HFFc6 (cell line): ENCODE measurements at places on chromosomes 2 and 18. TPM values are rescaled to one million over a fixed set of nuclear protein-coding genes. Genes with fewer than 3 reads are reported as not detected.

GRCh38 chr18:50844554-50844953 lies 24.7 kb upstream of the MRO start:
- H3K27ac ChIP-seq: no peak overlapping the region
- DNase-seq: no peak
- H3K4me3 ChIP-seq: no peak overlapping the region
- H3K36me3 ChIP-seq: no peaks in the 10 kb centered on the region
- H3K4me1 ChIP-seq: peaks cover 18% of the 10 kb centered on the region

DNA sequence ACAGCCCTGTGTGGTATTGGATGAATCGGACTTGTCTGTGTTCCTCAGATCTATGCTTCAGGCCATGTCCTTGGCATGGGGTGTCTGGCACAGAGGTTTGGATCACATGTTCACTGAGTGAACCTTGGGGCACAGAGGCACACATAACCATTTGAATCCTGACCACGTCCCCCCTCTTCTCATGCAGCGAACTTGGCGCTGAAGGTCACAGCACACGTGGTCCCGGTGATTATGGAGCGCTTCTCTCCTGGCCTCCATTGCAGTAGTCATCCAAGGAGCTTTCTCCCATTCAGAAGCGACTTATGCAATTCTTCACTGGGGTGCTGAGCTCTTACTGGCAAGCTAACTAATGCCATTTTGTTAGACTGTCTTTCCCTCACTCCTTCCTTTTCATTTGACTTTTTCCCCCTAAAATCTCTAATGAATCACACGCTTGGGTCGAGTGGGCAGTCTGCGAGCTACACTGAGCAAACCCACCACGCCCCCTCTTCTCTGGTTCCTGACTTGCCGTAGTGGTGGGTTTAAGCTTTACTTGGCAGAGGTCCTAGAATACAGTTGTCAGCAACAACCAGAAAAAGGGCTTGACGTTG lies 59.4 kb downstream of the KCNG2 start:
- H3K36me3 ChIP-seq: peaks cover 6% of the 10 kb centered on the region; the same call in 1 of the 2 replicates
- peaks cover 13% of the 10 kb centered on the region for H3K27me3 ChIP-seq
- peaks cover 6% of the 10 kb centered on the region; the same call in 1 of the 2 replicates for H3K4me1 ChIP-seq

DNA sequence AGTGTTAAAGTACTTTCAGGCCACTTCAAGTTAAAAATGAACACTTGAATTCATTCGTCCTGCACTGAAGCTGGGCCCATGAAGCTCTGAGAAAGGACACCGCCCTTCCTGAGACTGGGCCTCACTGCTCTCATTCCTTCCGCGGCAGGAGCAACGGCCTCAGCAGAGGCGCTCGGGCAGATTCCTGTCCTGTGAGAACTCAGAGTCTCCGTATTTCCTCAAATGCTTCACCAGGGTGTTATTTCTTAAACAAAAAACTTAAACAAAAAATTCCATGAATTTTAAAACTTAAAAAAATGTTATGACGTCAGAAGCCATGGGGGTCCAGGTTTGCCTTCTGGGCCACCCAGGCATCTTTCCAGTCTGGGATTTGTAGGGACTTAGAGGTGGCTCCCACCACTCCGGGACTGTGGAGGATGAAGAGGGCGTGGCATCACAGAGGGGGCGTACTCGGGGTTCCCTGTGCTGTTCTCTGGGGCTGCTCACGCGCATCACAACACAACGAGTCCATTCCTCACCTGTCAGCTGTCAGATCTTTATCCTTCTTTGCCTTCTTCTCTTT lies 115.9 kb upstream of the ASB18 start:
- H3K27ac ChIP-seq: no peak overlapping the region
- H3K27me3 ChIP-seq: no peaks in the 10 kb centered on the region; the same call in 1 of the 2 replicates
- no peak for DNase-seq

DNA sequence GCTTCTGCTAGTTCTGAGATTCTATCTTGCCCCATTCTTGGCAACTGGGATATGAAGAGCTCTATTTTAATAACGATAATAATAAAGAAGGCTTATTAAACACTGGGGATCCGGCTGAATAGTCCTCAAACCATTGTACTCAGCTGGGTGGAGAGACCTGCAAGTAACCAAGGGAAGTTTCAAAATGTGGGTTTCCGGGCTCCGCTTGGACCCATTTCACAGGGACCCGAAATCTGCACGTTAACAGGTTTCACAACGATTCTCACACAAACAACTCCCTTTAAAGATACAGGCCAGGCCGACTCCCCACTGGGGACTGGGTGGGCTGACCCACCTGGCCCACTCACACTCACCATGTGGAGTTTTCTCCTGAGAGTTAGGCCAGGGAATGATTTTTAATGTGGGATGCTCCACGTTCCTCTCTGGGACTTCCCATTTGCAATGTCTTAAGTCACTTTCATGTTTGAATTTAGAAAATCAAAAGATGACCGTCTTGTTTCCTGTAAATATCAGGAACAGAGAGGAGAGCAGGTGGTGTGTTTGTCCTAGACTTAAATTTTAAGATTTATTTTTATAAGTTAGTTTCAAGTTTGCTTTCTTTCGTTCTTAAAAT lies 96.3 kb downstream of the SH3RF3 start:
- no peaks in the 10 kb centered on the region for H3K36me3 ChIP-seq
- no peak for DNase-seq
- H3K27me3 ChIP-seq: peaks cover 20% of the 10 kb centered on the region
- no peak overlapping the region for H3K27ac ChIP-seq
- no peak overlapping the region for H3K4me3 ChIP-seq

CKAP2L gene
- 11.3 to 30.6 TPM (median 22.9 TPM) in 3 replicates for total RNA-seq

ARHGAP15 gene
- total RNA-seq: not detected in 3 replicates

GRCh38 chr2:176385219-176385759 lies 116.0 kb downstream of the MTX2 start:
- H3K4me3 ChIP-seq: no peak overlapping the region
- no peak overlapping the region for H3K27ac ChIP-seq
- peaks cover 12% of the 10 kb centered on the region for H3K4me1 ChIP-seq
- no peak for DNase-seq
- peaks cover 9% of the 10 kb centered on the region for H3K27me3 ChIP-seq

GRCh38 chr2:223779877-223780276 lies 57.5 kb downstream of the AP1S3 start:
- H3K27ac ChIP-seq: no peak overlapping the region
- no peaks in the 10 kb centered on the region for H3K27me3 ChIP-seq
- H3K36me3 ChIP-seq: no peaks in the 10 kb centered on the region
- no peak overlapping the region for H3K4me3 ChIP-seq
- no peaks in the 10 kb centered on the region for H3K4me1 ChIP-seq

DNA sequence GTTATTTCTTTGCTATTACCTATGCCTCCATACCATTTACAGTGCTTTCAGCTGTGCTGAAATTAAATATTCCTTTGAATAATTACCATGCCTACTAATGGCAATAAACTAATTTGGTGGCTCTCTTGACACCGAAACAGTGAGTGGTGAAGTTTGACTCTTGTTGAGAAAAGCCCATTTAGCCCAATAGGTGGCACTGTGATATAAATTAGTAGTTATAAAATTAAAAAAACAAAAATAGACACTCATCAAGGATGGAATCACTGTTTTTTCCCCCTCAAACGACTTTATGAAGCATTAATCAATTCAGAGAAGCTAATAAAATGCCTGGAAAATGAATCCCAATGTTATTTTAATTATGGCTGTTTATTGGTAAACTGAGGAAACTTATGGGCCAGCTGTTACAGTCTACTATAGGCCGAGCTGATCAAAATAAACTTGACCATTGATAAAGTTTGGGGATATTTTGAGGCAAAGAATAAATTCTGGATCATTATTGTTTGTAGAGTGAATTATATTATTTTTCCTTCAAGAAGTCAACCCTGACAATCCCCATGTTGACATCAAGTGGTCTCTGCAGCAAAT lies 339.6 kb downstream of the TRIB2 start:
- DNase-seq: no peak
- no peak overlapping the region for H3K4me3 ChIP-seq
- peaks cover 5% of the 10 kb centered on the region; the same call in 1 of the 2 replicates for H3K27me3 ChIP-seq
- H3K4me1 ChIP-seq: peaks cover 5% of the 10 kb centered on the region; the same call in 1 of the 2 replicates

TFPI gene
- total RNA-seq: 31.3 to 42.4 TPM (median 35.7 TPM) in 3 replicates

GRCh38 chr2:177161741-177162460 lies 50.7 kb upstream of the HNRNPA3 start:
- no peak overlapping the region for H3K4me3 ChIP-seq
- H3K27me3 ChIP-seq: no peaks in the 10 kb centered on the region
- H3K36me3 ChIP-seq: no peaks in the 10 kb centered on the region
- DNase-seq: peak; percentile 51
- no peak overlapping the region for H3K27ac ChIP-seq

DAW1 gene
- total RNA-seq: 0.17 TPM in 1 of 3 replicates, not detected in the others

ALPG gene
- total RNA-seq: not detected in 2 replicates

SLC8A1 gene
- total RNA-seq: 70.3 to 93.9 TPM (median 76.4 TPM) in 3 replicates

SERPINB7 gene
- 187 to 398 TPM (median 301 TPM) in 3 replicates for total RNA-seq

DNA sequence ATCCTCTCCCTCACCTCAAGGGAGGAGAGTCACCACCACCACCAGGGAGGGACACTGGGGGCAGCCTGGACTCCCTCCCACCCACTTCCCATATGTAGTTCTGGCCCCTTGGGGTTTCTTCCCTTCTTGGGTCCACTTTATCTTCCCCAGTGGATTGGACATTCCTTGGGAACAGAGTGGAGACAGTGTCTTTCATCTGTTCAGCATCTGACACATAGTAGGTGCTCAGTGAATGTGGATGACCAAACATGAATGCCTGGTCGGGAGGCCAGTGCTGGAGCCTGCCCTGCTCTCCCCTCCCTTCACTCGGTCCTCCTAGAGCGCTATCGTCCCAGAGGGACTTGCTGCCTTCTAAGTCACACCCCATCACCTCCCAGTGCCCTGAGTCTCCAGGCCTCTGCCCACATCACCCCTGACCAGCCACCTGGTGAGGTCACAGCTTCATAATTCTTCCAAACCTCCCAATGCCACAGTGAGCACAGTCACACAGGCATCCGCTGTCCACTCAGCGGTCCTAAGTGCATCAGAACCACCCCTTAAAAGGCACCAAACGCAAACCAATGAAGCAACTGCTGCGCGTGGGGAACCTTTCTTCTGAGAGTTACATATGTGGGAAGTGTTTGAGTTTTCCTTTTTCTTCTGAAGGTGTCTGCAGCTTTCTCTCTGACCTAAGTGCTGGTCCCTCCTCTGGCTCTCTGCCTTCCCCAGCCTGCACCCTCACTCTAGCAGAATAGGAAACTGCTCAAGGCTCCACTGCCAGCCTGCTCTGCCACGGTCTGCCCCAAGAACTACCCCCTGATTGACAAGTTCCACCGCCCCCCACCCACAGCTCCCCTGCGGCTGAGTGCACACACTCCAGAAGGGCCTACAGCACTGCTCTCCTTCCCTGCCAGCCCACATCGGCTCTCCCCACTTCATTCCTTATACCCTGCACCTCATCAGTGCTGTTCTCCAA lies 7.2 kb upstream of the SFXN5 start:
- H3K27ac ChIP-seq: peak overlapping the region; percentile 57; the same call in 1 of the 2 replicates
- peaks cover 20% of the 10 kb centered on the region; the same call in 1 of the 2 replicates for H3K36me3 ChIP-seq
- H3K4me3 ChIP-seq: no peak overlapping the region
- H3K4me1 ChIP-seq: no peaks in the 10 kb centered on the region
- H3K27me3 ChIP-seq: peaks cover 3% of the 10 kb centered on the region
- DNase-seq: no peak

DNA sequence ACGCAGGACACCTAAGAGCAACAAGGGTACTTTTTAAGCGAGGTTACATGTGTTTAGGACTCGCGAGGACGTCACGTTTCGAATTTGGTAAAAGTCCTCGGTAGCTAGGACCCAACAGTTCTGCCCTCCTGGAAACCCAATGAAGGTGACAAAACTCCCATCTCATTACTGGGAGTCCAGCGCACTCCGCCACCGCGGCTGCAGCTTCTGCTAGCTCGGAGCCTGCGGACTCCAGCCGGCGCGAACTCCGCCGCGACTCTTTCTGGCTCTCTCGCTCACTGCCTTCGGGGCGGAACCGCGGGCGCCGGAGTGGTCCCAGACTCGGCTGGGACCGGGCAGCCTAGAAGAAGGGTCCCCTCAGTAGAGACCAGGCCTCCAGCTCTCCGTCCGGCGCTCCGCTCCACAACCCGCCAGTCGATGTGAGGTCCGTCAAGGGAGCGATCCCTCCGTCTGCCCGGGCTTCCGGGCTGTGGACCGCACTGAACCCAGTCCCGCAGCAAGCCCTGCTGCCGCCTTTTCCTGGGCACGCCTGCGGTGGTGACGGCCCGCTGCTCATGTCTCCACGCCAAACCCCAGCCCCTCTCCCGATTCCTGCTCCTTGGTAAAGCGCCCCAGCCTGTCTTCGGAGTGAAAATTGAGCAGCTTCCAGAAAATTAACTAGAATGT lies 3.0 kb upstream of the OSR1 start:
- peaks cover 7% of the 10 kb centered on the region; the same call in 1 of the 2 replicates for H3K36me3 ChIP-seq
- peaks cover 9% of the 10 kb centered on the region for H3K27me3 ChIP-seq
- peaks cover 29% of the 10 kb centered on the region for H3K4me1 ChIP-seq
- no peak for DNase-seq
- peak overlapping the region; percentile 93 for H3K4me3 ChIP-seq

DNA sequence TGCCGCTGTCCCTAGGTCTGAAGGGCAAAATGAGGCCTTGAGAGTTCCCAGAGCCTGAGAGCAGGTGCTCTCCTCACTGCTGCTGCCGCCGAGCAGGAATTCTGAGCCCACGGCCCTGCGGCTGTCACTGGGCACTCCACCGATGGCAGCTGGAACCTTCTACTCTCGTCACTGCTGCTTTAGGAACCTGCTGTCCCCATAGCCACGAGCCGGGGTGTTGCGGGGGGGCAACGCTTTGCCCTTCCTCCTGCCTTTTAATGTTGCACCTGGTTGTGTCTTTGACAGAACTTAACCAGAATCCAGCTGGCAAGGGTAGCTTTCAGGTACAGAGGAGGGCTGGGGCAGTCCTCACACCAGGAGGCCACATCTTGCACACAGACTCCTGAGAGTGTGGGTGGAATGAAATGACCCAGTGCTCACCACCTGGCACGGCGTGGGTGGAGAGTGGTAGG lies 32.3 kb downstream of the NCK2 start:
- H3K27ac ChIP-seq: no peak overlapping the region
- H3K4me1 ChIP-seq: peaks cover 6% of the 10 kb centered on the region; the same call in 1 of the 2 replicates
- H3K4me3 ChIP-seq: no peak overlapping the region

FBXO41 gene
- 0.80 to 1.6 TPM (median 0.93 TPM) in 3 replicates for total RNA-seq

DLX1 gene
- 8.2 to 12.5 TPM (median 11.0 TPM) in 3 replicates for total RNA-seq

DNA sequence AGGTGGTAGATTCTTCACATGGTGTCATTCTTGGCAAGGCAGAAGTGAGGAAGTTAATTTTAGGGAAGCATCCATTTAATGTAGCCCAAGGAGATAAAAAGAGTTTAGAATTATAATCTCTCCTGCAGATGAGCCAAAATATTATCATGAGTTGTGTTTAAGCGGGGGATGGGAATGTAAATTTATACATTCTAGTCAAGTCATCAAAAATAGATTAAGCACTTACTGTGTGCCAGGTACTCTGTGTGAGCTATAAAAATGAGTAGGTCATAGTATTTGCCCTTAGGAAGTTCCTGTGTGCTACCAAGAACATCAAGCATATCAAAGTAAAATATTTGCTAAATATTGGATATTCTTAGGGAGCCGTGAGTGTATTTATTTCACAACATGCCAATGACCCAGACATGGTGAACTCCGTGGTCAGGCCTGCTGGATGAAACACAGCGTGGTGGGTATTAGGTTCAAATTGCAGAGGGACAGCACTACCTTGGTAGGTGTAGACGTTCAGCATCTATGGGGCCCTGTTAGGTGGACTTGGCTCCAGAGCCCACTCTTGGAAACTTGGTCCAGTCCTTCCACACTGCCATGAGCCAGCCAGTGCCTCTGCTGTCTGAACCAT lies 37.4 kb downstream of the MEIS1 start:
- H3K4me1 ChIP-seq: peaks cover 63% of the 10 kb centered on the region
- peaks cover 70% of the 10 kb centered on the region for H3K36me3 ChIP-seq
- H3K4me3 ChIP-seq: no peak overlapping the region
- H3K27ac ChIP-seq: peak overlapping the region; percentile 33; the same call in 1 of the 2 replicates
- no peak for DNase-seq
- peaks cover 1% of the 10 kb centered on the region for H3K27me3 ChIP-seq

GRCh38 chr2:239122421-239123110 lies 274.7 kb downstream of the TWIST2 start:
- peaks cover 2% of the 10 kb centered on the region for H3K27me3 ChIP-seq
- no peaks in the 10 kb centered on the region for H3K4me1 ChIP-seq
- H3K36me3 ChIP-seq: peaks cover 17% of the 10 kb centered on the region
- no peak overlapping the region for H3K27ac ChIP-seq
- no peak for DNase-seq
